ENCODE measurements at places on chromosomes 1 and 21.

GRCh38 chr1:82044536-82044935, 243.8 kb downstream of the ADGRL2 start:
- no peak for DNase-seq

GRCh38 chr1:167455786-167456446, 62.4 kb downstream of the CD247 start:
- no peak for DNase-seq

DNA sequence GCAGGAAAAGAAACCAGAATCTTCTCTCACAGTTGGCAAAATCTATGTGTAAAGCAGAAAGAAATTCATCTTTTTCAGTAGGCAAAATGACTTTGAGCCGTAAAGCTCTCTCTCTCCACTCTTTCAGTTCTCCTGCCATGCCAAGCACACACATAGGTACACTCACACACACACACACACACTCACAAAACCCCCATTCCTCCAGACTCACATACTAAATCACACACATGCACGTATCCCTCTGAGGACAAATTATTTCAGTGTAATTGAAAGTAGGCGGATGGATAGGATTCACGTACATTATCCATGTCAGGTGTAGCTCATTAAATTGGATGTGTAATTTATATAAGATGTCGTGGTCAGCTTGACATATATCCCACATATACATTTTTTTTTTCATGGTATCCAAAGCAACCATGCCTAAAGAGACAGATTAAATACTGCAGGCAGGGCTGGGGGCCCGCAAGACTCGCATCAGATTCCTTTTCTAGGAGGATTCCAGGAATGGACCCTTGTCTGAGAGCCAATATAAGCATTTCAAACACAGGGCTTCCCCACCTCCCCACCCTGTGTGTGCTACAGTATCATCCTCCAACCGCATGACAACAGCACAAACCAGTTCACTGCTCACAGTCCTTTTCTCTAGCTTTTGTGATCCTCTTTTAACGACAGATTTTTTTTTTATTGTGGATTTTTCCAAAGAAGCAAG, 320.9 kb downstream of the PCP4 start:
- DNase-seq: no peak

- DNase-seq: no peak
These were observed 35.5 kb downstream of the SH3GLB1 start for GRCh38 chr1:86739648-86740509.

DNA sequence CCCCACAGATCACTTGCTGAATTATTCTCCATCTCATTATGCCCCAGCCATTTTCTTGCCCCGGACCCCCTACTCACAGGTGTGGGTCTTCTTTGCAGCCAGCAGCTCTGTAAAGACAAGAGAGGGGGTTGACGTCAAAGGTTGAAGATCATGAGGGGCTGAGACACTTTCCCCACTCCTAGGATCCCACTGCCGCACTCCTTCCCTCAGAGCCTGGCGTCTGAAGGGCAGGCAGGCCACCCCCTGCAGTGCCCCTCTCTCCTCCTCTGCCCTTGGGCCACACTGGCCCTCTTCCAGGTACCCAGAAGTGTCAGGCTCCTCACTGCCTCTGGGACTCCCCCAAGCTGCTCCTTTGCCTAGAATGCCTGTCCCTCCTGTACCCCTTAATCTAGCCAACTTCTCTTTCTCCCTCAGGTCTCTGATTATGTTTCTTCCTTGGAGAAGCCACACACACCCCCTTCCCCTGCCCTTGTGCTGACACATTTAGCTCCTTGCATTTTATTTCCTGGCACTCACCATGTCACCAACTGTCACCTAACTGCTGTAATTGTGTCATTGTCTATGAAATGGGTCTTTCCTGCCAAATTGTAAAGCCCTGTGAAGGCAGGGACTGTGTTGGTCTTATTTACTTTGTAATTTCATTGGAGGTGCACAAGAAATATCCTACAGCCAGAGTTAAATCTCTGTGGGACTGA, 2.1 kb downstream of the RORC start:
- no peak for DNase-seq

- DNase-seq: no peak
These were observed 8.7 kb downstream of the PLEKHA6 start for GRCh38 chr1:204350857-204351573.

GRCh38 chr1:227854189-227854588, 38.7 kb downstream of the PRSS38 start:
- DNase-seq: no peak

DNA sequence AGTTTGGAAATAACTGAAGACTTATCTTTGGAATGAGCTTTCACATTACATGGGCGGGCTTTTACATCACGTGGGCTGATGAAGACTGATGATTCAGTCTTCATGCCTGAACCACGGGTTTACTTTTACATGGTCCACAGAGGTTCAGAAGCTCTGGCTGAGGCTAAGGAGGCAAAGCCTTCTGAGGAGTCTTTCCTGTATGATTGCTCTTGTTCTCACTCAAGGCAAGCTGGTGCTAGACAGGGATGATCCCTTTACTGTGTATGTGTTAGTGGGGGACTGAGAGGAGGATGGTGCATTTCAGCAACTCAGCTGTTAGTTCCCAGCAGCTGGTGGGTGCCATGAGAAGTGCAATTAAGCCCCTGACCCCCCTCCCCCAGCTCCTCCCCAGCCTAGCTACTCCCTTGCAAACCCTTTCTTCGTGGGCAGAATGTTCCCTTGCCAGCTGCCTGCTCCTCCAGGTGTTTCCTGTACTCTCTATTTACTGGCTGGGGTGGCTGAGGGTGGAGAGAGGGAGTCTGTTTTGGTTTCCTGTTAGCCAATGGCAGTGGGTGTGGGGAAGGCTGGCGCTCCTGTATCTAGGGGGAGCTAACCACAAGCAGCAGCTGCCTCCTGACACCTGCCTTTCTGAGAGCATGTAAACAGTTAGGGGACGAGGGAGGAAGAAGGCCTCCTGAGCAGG, 15.4 kb downstream of the BTG2 start:
- no peak for DNase-seq

DNA sequence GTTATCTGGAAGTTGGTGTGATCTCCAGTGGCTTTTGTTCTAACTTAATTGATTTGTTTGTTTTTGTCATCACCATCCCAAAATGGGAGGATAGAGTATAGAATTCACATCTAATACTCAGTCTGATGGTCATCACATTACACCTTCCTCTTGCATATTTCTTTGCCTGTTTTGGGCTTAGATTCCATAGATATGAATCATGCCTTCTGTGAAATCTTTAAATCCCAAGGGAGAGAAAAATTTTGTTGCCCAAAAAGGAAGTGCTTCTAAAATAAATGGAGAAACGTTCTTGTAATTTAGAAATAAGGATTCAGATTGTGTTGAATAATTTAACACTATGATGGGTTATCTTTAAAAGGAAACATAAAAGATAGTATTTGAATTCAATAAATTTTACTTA, 446.0 kb upstream of the LRRC7 start:
- no peak for DNase-seq

All from RKO (cell line).